ENCODE measurements at places on chromosomes 7 and 10. TPM values are rescaled to one million over a fixed set of nuclear protein-coding genes. Genes with fewer than 3 reads are reported as not detected.

DNA sequence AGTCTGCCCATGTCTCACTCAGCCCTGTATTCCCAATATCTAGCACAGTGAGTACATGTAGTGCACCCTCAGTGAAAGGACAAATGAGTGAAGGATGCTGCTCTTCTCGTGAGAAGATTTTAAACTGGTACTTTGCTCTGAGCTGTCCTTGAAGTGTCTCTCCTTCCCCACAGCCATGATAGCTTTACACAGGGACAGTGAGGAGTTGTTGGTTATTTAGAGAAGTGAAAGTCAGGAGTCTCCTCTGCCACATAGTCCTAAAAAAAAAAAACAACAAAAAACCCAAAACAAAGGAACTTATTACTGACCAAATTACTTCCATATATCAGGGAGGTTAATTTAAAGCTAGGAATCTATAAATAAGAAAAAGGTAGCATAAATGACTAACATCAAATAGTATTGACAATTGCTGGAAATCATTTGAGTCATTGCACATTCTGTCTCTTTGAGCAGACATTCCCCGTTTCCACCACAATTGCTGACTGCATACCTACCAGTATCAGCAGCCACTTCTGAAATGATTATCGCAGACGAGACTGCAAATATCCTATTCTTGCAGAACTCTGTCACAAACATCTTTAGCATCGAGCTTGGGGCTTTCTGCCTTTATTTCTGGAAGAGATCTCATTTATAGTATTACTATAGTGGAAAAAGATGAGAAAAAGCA lies 202.1 kb downstream of the PTEN start:
- no peak for DNase-seq

DNA sequence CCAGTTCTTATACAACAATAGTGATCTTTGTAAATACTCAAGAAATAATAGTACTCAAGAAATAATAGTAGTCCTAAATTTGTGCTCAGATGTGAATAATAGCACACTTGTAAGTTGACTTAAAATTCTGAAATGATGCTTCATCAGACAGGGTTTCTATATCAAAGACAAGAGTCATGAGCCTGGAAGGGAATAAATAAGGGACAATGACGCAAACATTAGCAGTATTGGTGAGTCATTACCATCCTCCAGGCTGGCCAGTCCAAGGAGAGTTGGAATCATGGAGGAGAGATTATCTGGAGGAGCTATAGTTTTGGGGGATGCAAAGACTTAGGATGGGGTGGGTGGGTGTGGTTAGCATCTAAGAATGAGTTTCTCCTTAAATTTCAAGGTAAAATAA lies 6.1 kb upstream of the SH3PXD2A start:
- no peak for DNase-seq

- no peak for DNase-seq
Observed at GRCh38 chr7:874031-874749, 2.2 kb upstream of the GET4 start.

GRCh38 chr10:110501142-110501937 lies 3.6 kb downstream of the DUSP5 start:
- DNase-seq = no peak

GRCh38 chr7:27868131-27868550 lies 128.2 kb downstream of the TAX1BP1 start:
- DNase-seq = no peak

The SP8 gene
- total RNA-seq = 2.0 TPM

DNA sequence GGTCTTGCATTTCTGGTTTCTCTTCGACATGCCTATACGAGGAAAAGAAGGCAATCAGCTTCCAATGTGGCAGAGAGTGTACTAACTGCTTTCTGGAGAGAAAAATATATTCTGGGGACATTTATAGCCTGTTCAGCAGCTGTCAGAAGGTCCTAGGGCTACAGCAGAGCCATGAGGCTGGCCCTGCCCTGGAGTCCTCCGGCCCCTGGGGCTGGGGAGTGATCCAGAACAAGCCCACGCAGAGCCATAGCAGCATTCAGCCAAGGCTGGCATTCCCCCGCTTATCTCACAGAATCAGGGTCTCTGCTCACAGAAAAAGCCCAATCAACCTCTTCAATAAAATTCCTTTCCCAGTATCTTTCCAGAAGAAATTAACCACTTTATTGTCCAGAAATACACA lies 48.9 kb downstream of the FZD1 start:
- no peak for DNase-seq

The POU6F2 gene
- total RNA-seq = 2.0 TPM

- DNase-seq = peak; percentile 67
Observed at GRCh38 chr7:27151341-27151930, 947 bp downstream of the HOXA3 start.

- DNase-seq = no peak
Observed at GRCh38 chr7:21504021-21504420, 38.8 kb upstream of the DNAH11 start.

The TMEM229A gene
- 0.33 TPM for total RNA-seq

DNA sequence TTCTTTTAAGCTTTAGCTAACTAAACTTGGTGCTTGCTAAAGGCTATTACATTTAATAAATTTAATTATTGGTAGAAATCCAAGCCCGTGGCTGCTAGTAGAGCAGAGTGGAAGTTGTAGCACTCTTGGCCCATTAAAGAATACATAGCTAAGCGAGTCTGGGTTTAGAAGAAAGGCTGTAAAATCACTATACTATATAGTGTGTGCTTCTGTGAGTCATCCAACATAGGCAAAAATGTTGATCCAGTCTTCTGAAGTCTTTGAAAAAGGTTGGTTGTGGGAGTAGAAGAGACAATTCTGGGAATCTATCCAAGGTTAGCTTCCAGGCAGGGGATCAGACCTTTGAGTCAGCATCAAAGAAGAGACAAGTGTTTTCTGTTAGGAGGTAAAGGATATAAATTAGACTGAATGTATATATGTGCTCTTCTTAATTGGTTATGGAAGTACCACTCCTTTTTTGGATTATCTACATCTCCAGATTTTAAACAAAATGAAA lies 664.2 kb downstream of the NXPH1 start:
- no peak for DNase-seq

The TRIL gene
- total RNA-seq = 3.9 TPM

GRCh38 chr10:29691564-29692072 lies 56.8 kb upstream of the SVIL start:
- DNase-seq = no peak

The HSPA12A gene
- 11.0 TPM for total RNA-seq

DNA sequence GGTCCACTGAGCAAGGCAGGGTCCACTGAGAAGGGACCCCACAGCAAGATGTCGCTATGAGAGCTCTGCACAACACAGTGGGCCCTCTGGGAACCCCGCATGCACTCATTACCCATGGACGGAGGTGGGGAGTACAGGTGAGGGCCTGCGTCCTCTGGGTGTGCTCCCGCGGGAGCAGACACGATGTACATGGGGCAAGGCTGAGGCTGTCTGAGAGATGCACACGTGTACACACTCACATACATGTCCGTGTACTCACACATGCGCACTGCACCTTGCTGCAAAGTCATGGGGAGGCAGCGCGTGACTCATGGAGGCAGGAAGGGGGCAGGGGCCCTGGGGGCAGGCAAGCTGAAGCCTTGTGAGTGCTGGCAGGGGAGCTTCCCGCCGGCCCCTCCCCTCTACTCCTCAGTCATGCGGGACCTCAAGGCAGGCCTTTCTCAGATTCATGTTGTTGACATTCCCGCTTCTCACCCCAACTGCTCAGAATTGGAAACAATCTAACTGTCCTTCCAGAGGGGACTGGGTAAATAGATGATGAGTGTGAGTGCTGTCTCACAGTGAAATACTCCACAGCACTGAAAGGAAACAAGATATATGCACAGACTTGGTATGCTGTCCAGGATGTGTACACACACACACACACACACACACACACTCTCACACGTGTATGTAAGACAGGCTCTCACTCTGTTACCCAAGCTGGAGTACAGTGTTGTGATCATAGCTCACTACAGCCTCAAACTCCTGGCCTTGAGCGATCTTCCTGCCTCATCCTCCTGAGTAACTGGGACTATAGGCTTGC lies 40.0 kb downstream of the GOLGA7B start:
- DNase-seq = no peak

The PNLIP gene
- not detected for total RNA-seq

The CPA5 gene
- not detected for total RNA-seq

DNA sequence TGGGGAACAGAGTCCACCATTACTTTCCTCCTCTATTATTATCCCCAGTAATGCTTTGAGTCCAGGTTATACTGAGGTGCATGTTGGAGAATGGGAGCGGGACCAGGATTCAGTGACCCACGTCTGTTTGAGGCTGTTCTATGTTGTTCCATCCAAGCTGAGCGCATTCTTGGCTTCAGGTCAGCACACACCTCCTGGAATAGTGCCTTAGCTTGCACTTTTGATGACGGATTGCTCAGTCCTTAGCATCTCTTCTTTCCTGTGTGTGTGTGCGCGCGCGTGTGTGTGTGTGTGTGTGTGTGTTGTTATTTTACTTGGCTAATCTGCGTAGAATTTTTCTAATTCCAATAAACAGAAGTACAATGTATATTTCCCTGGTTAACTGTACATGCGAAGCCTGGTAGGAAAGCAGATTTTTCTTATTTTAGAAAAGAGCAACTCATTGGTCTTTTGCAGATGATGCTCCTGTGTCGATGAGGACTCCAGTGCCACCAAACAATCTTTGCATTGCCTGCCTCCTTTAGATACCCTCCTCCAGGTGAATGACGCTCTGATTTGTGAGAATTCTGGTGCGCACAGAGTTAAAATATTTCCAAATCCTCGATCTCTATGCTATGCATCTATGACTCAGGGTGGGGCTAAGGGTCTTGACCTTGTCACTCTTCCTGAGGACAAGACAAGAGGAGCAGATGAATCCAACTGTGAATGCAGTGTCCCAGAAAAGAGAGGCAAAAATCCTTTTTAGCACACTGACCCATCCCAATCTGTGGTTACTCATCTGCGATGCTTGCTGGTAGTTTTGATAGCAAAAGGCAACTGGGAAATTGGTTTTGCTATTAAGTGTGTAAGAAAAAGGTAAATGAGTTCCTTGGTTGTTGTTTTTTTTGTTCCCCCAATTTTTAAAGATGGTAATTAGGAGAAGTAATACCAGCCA lies 13.3 kb upstream of the CELF2 start:
- no peak for DNase-seq

The NUDCD3 gene
- 82.1 TPM for total RNA-seq

All from type B pancreatic cell (in vitro differentiated cells).